ENCODE measurements at places on chromosomes 5 and 9.

- peak; percentile 87 for DNase-seq
These were observed at the start of gene INPP5E for GRCh38 chr9:136439481-136440408. TSS of gene INPP5E (minus strand) at chr9:136439845. CDS start at chr9:136439419, 426 bp downstream.

GRCh38 chr9:107480386-107480789 is 9.2 kb downstream of the KLF4 start:
- DNase-seq, result no peak

DNA sequence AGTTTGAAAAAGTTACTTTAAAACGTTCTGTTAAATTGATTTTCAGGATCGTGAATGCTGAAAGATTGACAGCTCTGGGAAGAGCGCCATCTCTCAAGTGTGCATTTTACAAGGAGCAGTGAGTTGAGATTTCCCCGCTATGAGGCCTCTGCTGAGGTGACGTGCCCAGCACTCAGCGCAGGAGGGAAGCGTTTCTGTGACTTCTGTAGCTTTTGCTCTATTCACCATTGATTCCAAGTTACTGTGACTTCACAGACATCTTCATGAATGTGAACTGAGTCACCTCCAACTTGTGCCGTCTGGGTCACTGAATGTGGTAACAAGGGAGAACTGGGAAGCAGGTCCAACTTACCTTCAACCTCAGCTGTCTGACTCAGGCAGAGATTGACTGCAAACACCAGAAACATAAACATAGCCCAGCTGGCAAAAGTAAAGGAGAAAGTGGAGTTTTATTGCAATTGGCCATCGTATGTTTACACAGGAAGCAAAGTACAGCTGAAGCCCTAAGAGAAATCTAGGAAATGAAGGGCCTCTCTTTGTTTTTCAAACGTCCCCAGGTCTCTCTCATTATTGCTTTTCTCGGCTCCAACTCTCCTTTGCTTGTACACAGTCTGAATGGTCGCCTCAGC is 428.8 kb upstream of the CLINT1 start:
- no peak for DNase-seq

DNA sequence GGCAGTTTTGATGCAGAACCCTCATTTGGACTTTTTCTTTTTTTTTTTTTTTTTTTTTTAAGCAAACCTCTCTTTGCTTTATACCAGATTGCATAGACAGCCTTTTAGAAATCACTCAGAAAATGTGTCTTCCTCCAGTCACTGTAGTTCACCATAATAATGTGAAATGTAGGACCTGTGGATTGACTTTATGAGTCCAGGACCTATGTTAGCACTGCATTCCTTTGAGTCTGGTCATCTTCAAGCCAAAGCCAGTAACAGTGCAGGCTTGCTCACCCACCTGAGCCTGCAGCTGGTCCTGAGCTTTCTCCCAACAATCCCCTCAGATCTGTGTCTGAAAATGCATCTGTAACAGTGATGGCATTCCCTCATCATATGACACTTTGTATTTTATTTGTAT is 110.7 kb upstream of the NFIL3 start:
- DNase-seq, result no peak

DNA sequence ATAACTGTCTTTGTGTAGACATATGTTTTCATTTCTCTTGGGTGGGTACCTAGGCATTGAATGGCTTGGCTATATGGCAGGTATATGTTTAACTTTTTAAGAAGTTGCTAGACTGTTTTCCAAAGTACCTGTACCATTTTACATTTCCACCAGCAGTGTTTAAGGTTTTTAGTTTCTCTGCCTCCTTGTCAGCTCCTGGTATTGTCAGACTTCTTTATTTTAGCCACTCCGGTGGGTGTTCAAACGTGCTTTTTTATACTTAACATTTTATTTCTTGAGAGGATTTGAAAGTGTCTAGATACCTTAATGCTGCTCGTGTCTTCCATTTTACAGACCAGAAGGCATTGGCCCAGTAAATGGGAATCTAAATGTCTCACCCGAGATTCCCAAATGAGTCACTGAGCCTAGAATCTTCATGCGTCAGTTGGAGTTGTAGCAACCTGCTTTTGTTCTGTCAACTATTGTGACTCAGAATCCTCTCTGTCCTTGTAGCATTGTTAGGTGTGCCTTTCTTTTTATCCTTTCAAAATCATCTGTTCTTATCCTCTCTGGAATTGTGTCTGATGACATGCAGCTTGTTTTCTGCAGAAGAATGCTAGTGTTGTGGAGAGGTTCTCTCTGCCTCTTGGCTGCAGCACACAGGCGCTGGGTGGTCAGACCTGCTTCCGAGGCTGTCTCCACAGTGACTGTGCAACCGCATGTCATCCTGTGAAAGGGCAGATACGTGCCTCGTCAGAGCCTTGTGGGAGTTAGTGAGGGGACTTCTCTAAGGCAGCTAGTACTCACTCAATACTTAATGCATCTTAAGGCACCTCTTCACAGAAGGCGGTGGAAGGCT is 291.8 kb downstream of the AOPEP start:
- no peak for DNase-seq

- DNase-seq, result no peak
These were observed 30.5 kb downstream of the ZDHHC11 start for GRCh38 chr5:820245-820644.

- DNase-seq, result peak; percentile 49
These were observed 1.5 kb downstream of the SMARCA2 start for GRCh38 chr9:2016408-2017330.

DNA sequence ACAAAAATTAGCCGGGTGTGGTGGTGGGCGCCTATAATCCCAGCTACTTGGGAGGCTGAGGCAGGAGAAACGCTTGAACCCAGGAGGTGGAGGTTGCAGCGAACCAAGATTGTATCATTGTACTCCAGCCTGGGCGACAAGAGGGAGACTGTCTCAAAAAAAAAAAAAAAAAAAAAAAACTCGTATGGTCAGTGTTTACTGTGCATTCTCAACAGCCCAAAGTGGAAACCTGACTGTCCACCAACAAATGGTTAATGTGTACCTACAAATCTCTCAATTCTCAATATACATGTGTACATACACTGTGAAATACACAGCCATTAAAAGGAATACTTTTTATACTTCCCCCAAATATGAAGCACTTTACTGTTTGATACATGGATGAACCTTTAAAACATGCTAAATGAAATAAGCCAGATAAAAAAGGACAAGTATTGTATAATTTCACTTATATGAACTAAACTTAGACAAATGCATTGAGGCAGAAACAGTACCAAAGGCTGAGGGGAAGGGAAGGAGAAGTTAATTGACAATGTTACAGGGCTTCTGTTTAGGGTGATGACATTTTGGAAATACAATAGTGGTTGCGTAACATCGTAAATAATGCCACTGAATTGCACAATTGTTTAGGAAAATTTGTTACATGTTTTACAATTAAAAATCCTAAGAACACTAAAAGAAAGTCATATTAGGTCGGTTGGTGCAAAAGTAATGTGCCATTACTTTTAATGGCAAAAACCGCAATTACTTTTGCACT is 16.5 kb downstream of the DNAJA1 start:
- no peak for DNase-seq
